Daoy (cell line): ENCODE measurements at places on chromosomes 1 and 21. TPM values are rescaled to one million over a fixed set of nuclear protein-coding genes. Genes with fewer than 3 reads are reported as not detected.
A peak's percentile ranks its signal among the peaks of the same experiment; 100 is the strongest.

GRCh38 chr1:209920844-209921243 is 17.2 kb upstream of the SYT14 start:
- DNase-seq, result no peak

- DNase-seq, result no peak
These were observed 19.7 kb downstream of the KPNA6 start for GRCh38 chr1:32127409-32128198.

DNA sequence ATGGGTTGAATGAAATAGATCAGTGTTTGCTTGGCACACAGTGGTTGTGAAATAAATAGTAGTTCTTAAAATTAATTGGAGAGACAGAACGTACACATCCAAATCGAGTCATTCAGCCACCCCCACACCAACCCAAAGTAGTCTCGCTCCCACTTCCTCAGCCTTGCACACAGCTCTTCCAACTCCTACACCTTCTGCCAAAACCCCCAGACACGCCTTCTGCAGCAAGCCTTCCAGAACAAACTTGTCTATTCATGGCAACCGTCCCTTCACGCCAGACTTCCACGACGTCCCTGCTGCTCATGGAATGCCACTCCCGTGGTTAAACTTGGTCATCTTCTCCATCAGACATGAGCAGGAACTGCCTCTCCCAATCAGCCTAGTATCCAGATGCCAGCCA is 37.5 kb upstream of the RD3 start:
- no peak for DNase-seq

DNA sequence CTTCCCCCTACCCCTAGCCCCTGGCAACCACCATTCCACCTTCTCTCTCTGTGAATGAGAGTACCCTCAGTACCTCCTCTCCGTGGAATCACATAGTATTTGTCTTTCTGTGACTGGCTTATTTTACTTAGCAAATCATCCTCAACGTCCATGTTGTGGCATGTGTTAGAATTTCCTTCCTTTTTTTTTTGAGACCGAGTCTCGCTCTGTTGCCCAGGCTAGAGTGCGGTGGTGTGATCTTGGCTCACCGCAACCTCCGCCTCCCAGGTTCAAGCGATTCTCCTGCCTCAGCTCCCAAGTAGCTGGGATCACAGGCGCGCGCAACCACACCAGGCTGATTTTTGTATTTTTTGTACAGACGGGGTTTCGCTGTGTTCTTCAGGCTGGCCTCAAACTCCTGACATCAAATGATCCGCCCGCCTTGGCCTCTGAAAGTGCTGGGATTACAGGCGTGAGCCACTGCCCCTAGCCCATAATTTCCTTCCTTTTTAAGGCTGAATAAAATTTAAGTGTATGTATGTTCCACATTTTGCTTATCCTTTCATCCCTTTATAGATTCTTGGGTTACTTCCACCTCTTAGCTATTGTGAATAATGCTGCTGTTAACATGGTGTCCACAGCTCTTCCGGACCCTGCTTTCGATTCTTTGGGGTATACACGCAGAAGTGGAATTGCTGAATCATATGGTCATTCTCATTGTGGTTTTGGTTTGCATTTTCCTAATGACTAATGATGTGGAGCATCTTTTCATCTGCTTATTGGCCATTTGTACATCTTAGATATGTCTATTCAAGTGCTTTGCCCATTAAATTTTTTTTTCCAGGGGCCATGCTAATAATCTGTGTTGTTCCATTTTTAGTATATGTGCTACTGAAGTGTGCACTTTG is 32.3 kb downstream of the ERRFI1 start:
- peak; percentile 66 for DNase-seq

DNA sequence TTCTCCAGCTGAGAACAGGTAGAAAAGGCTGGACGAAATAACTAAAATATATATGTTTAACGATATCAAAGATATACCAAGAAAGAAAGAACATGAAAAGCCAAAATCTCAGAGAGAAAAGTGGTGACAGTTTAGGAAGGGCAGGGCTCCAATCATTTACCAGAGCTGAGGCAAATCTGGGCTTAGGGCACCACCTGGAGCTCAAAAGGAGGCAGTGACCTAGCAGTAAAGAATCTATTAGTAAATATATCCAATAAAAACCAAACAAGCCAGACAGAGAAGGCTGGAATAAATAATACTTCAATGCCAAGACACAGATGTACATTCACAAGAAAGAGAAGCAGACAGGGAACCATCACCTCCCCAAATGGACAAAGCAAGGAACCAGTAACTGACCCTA is 43.5 kb downstream of the CHIA start:
- peak; percentile 33 for DNase-seq

- DNase-seq, result peak; percentile 19
These were observed 1.6 kb downstream of the ADAMTS5 start for GRCh38 chr21:26965040-26965906.

GRCh38 chr1:207097871-207098324 is 6.1 kb upstream of the C4BPA start:
- no peak for DNase-seq

- no peak for DNase-seq
These were observed 147.2 kb downstream of the PEX14 start for GRCh38 chr1:10621906-10622305.

GRCh38 chr1:111140680-111140967 is 601 bp downstream of the CEPT1 start:
- peak; percentile 75 for DNase-seq

DNA sequence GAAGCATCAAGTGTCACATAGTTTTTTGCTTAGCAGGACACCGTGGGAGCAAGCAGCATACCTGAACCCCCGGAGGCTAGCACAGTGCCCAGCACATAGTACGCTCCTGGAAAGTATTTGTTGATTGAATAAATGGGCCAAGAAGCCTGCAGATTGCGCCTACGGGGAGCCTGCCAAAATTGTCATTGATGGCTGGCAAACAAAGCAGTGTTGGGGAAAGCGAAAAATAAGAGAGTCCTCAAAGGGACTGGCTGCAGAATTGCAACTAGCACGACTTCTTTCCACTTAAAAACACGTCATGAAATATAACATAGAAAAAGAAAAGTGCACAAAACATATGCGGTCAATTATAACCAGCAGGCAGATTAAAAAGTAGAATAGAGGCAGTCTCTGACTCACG is 125.2 kb upstream of the GALNT2 start:
- DNase-seq, result no peak

ANKRD65 gene
- not detected in 2 replicates for total RNA-seq

ANKRD45 gene
- 0.23 and 1.2 TPM in 2 replicates for total RNA-seq

KRTAP21-2 gene
- total RNA-seq, result 13.6 TPM in 1 of 2 replicates, not detected in the other

RORC gene
- total RNA-seq, result not detected in 2 replicates

SNRNP40 gene
- total RNA-seq, result 139 and 149 TPM in 2 replicates

PRR9 gene
- total RNA-seq, result 0.11 TPM in 1 of 2 replicates, not detected in the other

SPRR5 gene
- total RNA-seq, result not detected in 2 replicates

CDKN2C gene
- total RNA-seq, result 55.7 and 55.8 TPM in 2 replicates
